Cardiac muscle cell (in vitro differentiated cells and primary cell): ENCODE measurements at places on chromosomes 1 and 21. TPM values are rescaled to one million over a fixed set of nuclear protein-coding genes. Genes with fewer than 3 reads are reported as not detected.

DNA sequence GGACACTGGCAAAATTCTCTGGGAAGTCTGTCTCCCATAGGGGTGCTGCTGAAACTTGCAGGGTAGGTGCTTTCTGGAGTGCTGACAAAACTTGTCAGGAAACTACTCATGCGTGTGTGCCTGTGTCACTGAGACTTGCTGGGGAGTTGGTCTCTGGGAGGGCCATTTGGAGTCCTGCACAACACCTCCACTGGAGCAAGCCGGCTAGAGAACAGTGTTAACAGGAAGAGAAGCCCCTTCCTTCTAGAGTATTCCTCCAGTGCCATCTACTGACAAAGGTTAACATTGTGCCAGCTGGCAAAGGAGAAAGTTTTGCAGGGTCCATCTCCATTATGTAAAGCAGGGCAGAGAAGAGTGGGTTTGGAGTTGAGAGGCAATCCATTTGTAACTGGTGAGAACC lies 30.0 kb downstream of the ZMYM4 start:
- DNase-seq, result peak; percentile 58

- DNase-seq, result no peak
These were observed 66.0 kb downstream of the OLIG1 start for GRCh38 chr21:33135925-33136324.

The NBPF20 gene
- 1.3 and 2.4 TPM in 2 replicates for total RNA-seq

The KCNQ4 gene
- 1.3 and 3.7 TPM in 2 replicates for total RNA-seq

The NPR1 gene
- 1.1 and 1.4 TPM in 2 replicates for total RNA-seq

The CCDC17 gene
- total RNA-seq, result 2.9 and 7.5 TPM in 2 replicates

DNA sequence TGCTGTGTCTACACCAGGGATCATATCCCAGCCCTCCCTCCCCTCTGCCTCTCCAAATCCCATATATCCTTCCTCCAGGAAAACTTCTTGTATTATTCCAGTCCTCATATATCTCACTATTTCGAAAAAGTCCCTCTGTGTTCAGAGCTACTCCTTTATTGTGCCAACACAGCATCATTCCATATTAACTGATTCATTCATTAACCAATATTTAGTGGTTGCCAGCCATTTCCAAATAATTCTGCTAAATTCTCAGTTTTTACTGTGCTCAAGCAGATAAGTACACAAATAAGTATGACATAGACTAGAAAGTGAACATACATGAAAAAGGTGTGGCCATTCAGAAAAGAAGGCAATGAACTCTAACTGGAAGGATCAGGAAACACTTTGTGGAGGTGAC lies 241.6 kb upstream of the DUSP10 start:
- no peak for DNase-seq

DNA sequence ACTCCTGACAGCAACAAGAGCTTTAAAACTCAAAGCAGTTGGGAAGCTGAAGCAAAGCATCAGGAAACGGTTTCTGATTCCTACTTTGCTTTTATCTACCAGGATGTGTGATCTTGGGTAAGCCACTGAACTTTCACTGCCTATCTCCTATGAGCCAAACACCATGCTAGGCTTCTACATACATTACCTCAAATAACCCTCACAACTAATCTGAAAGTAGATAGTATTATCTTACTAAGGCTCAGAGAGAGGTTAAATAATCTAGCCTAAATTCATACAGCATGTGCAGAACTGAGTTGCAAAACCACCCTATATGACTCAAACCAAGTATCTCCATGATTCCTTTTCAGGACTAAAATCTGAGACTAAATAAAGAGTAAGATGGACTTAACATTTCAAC lies 83.8 kb downstream of the EVI5 start:
- DNase-seq, result no peak

DNA sequence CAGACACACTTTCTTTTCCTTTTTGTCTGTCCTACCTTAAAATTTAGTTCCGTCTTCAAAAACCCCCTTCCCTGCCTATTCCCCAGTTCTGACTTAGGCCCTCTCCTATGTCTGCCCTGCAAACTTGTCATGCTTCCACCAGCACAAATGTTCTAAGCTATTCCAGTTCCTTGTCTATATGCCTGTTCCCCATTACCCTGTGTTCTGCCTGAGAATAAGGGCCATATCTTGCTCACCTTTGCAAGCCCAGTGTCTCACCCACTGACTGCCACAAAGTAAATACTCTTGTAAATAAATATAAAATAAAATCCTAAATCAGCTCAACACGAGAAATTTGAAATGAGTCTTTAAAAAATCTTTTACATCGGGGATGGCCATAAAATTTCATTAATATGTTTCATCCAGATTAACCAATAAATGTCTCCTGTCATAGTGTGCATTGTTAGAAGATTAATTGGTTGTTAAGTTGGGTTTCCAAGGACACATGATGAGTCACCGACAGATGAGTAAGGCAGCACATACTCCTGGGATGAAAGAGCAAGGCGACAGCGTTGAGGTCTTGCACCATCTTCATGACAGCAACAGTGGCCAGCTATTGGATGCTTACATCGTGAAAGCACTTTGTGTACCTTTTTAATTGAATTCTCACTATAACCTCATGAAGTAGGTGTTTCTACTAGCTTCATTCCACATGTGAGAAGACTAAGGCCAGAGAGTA lies 92.6 kb upstream of the NGF start:
- peak; percentile 84 for DNase-seq

GRCh38 chr1:111756124-111756513 lies 418 bp downstream of the DDX20 start:
- no peak for DNase-seq

DNA sequence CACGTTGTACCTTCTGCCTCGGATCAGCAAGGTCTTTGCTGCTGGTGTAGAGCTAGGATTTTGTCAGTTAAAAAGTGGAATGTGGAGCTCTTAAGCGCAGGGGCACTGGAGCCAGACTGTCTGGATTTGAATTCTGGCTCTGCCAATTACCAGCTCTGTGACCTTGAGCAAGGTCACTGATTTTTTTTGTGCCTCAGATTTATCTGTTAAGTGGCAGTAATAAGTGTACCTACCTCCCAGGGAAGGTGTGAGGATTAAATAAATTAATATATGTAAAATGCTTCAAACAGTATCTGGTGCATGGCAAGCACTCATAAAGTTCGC lies 40.3 kb downstream of the UBE2U start:
- no peak for DNase-seq
